GM13976 (cell line): ENCODE measurements at places on chromosomes 16 and 17.

- no peak for DNase-seq
These were observed 20.9 kb downstream of the MRC2 start for GRCh38 chr17:62648251-62648955.

DNA sequence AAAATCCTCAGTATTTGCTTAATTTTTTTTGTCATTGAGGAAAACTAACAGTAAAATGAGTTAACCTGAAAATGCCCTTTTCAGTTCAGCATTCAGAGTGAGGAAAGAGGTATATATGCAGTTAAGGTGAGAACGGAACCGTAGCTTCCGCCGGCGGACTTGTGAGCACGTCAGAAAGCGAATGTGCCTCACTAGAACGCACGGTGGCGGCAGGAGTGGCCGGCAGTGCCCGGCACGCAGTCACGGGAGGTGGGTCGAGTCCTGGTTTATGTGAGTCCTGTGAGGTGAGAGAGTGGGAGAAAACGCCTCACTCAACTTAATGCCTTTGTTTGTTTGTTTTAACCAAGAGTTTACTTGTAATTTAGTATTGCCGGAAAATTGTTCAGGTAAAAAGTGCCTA is 6.1 kb downstream of the SEC14L1 start:
- no peak for DNase-seq

DNA sequence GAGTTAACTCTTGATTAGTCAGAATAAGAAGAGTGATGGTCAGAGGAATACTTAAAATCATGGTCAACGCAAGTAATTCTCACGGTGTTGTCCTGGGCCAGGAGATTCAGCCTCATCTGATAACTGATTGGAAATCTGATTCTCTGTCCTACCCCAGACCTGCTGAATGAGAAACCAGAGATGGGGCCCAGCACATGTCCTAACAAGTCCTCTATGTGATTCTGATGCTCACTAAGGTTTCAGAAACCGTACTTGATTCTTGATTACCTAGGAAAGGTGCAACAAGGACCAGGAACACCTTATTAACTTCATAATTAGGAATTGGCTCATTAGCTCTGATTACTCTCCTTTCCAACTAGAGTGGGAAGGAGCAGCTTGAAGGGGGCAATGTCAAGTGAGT is 44.5 kb downstream of the ANKFY1 start:
- DNase-seq, result no peak

DNA sequence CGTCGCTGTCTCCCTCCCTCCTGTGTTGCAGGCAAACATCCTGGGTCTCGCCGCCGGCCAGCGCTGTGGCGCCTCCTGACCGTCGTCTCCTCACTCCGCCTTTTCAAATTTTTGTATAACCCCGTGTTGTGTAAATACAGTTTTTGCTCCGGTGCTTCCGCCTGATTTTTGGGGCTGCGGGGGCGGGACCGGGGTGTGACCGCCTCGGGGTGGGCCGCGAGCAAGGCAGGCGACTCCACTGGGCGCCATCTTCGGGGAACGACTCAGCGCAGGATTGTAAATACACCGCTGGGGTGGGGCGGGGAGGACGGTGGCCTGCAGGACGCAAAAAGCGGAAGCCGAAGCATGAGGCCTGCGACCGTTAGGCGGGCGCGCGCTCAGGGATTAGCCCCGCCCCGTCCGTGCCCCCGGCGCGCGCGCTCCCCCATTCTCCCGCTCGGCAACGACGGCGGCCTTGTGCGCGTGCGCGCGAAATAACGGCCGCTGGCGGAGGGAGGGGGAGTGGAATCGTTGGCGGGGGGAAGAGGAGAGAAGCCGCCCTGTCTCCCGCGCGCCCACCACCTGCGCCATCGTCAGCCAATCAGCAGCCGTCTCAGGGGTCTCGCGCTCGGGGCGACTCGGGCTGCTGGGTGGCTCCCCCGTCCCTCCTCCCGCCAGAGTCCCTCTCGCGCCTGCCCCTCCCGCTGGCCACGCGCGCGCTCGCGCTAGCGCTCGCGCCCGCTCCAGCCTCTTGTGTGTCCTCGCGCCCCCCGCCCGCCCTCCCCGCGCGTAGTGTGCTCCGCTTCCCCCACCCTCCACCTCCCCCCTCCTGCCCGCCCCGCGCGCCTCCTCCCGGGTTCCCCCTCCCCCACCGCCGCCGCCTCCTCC is 864 bp upstream of the MAZ start:
- DNase-seq, result peak; percentile 94

DNA sequence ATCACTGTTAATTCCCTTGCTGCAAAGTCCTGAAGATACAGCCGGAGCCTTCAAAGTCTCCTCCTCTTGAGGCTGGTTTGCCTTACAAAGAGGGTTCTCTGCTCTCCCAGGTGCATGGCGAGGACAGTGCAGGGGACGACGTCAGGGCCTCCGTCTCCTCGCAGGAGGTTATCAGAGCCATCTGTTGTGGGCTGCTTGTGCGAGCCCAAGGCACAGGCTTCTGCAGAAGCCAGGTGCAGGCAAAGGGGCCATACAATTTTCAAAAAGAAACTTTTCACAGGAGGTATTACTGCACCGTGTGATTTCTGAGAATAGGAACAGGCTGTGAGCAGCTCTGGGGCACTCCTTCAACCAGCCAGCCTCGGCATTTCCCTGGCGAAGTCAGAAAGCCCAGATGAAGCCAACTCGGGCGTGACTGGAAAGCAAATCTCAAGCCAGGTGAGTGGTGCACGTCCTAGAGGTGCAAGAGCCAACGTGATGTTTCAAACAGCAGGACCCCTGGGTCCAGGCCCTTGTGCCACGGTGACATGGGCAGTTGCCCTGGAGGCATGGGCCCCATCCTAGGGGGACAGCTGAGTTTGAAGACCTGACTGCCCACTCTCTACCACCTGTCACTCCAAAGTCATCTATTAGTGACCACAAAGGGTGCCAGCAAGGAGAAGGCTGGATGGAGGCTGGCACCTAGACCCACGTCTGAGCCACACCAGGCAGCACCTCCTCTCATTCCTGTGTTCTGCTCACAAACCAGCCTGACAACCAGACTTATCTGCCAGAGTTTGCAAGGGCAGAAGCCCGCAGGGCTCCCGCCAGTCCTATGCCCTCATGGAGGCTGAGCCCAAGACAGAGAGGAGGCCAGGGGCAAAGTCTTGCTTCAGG is 68.6 kb downstream of the SMPD3 start:
- no peak for DNase-seq

DNA sequence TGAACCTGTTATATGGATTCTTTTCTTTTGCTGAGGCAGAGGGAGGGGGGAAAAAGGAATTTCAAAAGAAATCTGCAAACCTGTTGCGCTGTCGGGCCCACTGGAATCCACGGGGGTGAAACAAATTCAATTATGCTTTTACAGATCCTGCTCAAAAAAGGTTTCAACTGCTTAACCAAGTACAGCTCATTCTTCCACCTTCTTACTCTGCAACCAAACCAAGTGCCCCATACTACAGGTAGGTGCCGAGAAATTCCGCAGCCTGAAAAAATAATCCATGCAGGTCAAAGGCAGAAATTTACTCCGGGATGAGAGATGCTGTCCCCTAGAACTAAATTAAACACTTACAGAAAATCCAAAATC is 416 bp downstream of the RNF43 start:
- no peak for DNase-seq

GRCh38 chr17:63483038-63483437 is 6.2 kb downstream of the ACE start:
- DNase-seq, result no peak

- DNase-seq, result no peak
These were observed 6.6 kb downstream of the ANKFN1 start for GRCh38 chr17:56159826-56160380.

- no peak for DNase-seq
These were observed 102.3 kb downstream of the CYTH1 start for GRCh38 chr17:78679495-78680395.

- no peak for DNase-seq
These were observed 21.5 kb downstream of the PHF12 start for GRCh38 chr17:28929787-28930186.

GRCh38 chr17:9702914-9703780 is 57.8 kb downstream of the USP43 start:
- no peak for DNase-seq

- DNase-seq, result no peak
These were observed 13.5 kb downstream of the MARCHF10 start for GRCh38 chr17:62794666-62794971.

- no peak for DNase-seq
These were observed 17.6 kb upstream of the CBX2 start for GRCh38 chr17:79760197-79760906.
